ENCODE measurements at places on chromosomes 11 and 22.
A peak's percentile ranks its signal among the peaks of the same experiment; 100 is the strongest.

DNA sequence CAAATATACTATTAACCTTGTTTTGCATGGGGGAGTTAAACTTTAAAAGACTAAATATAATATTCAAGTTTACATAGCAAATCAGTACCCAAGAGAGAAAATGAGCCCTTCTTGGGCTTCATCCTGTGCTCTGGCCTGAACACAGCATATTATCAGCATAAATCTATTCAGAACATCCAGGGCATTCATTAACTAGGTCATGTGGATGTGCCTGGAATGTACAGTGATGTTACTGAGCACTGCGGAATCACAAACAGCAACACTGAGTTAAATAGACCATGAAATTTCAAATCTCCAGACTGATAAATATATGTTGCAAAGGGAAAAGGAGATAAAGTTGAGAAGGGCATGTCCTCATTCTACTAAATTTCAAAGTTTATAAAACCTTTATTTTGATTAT, 426.4 kb downstream of the AASDHPPT start:
- DNase-seq = no peak

GRCh38 chr11:125451400-125452124, 44.5 kb downstream of the FEZ1 start:
- no peak for DNase-seq

DNA sequence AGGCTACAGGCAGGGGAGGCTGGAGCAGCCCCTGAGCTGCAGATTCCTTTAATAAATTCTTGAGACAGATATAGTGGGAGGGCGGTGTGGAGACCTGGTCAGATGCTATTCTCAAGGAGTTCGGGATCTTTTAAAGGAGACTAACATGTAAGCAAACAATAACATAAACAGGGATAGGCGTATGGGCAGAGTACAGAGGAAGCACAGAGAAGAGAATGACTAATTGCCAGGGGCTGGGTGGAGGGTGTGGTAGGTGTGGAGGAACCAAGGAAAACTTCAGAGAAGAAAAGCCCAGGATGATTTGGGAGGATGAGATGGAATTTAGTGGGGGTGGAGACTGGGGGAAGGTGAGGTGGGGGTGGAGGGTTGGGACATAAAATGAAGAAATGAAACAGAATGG, 9.7 kb upstream of the HEPHL1 start:
- no peak for DNase-seq

- no peak for DNase-seq
These were observed 1.2 kb upstream of the TSKU start for GRCh38 chr11:76781807-76782530.

- DNase-seq = no peak
These were observed 7.1 kb downstream of the VSIG10L2 start for GRCh38 chr11:125952973-125953372.

GRCh38 chr11:129611661-129612446, 203.8 kb upstream of the TMEM45B start:
- DNase-seq = no peak

DNA sequence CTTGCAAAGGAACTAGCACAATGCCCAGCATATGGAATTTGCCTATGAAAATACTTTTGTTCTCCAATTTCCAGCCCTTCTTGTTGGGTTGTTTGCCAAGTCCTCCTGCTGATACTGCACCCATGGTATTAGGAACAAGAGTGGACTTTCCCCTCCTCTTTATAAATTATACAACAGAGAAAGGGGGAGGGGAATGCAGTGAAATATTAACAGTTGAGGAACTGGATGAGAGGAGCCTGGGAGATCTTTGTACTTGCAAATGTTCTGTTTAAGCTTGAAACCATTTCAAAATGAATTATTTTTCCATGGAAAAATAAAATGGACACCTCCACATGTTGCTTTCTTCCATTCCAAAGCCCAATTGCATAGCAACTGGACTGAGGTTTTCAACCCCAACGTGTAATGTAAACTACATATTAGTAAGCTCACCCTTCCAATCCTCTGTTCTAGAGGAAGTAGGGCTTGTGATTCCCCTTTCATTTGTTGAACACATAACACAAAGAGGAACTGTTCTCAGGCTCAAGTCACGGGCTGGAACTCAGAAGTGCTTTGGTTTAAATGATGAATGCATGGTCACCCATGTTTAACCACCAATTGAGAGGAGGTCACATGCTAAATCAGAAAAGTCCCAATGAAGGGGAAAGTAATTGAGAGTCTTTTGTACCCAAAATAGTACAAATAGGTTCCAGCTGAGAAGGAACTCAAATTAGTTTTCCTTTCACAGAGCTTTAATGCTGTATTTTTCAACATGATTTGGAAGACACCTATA, 66.2 kb upstream of the ZC3H12C start:
- DNase-seq = no peak

DNA sequence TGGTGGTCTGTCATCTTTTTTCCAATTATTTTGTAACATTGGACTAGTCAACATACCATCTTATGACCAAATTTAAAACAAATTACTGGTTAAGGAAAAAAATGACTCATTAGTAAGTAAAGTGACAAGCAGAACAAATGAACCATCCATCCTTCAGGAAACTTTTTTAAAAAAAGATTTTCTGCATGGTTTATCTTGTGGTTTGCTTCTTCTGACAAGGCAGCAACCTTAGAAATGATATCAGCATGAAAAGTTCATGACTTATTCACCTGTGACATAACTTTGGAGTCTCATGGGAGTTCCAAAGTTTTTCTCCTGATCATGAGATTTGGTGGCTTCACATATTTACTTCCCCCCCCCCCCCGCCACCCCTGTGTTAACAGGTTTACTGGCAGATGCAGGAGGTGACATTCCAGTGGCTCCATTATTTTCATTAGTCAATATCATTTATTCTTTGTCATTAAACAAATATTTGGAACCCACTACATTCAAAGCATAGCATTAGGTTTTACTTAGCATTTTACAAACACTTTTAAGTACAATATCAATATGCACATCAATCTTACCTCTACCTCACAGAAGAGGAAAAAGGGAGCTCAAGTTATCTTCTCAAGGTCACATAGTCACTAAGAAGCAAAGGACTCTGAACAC, 40.7 kb downstream of the DCUN1D5 start:
- DNase-seq = no peak

DNA sequence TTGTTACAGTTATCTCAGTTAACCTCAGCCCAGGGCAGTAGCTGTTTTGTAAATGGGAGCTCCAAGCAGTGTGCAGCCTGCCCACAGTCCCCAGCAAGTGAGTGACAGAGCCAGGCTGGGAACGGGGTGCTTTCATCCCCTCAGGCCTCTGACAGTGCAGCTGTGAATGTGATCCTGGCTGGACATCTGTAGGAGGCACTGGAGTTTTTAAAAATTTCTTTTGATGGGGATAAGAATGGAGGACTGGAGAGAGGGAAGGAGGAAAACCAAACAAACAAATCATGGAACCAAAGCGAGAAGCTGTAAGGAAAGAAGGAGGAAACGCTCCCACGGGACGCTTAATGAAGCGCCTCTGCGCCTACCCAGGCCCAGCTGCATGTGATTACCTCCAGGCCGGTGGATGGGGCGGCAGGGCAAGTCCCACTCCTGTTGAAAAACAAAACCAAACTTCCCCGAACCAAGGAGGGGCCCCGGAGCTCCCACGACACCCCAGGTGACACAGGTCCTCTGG, 40.6 kb downstream of the SCUBE1 start:
- no peak for DNase-seq

DNA sequence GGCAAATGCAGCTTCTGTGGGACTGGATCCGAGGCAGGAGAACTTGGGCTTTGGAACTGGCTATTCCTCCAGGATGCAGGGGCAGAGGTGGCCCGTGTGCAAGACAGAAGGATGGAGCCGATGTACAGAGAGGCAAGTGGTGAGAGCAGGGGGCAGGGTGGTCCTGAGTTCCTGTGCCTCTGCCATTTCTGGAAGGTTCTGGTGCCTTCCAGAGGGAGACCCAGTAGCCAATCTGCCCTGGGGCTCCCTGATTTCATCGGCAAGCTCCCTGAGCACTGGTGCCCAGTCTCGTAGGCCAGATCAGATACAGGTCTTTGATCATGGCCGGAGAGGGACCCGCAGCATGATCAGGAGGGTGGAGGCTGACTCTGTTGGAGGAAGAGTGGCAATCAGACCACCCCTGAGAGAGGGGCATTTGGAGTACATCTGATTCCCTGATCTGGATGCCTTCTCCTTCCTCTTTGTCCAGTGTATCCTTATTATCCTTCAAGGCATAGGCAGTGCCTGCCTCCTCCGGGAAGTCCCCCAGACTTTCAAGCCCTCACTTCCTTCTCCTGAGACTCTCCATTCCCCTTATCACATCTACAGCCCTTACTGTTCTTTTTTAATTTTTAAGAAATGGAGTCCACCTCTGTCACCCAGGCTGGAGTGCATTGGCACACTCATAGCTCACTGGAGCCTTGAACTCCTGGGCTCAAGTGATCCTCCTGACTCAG, 9.7 kb downstream of the MRGPRD start:
- no peak for DNase-seq

DNA sequence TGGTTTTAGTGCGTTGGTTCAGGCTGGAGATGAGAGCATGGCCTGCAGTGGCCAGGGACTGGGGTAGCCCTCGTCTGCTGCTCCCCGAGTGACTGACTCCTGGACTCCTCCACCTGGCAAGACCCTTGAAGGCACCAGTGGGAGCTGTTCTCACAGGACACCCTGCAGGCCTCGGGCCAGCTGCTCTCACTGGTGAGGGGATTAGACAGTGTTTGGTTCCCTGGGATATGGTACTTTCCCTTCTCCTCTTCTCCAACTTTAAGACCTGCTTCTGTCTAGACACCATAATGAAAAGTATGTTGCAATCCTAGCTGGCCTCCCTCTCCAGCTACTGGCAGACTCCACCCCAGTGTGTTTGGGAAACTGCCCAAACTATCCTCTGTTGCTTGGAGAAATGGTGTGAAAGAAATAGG, 168.8 kb upstream of the CADM1 start:
- DNase-seq = no peak

DNA sequence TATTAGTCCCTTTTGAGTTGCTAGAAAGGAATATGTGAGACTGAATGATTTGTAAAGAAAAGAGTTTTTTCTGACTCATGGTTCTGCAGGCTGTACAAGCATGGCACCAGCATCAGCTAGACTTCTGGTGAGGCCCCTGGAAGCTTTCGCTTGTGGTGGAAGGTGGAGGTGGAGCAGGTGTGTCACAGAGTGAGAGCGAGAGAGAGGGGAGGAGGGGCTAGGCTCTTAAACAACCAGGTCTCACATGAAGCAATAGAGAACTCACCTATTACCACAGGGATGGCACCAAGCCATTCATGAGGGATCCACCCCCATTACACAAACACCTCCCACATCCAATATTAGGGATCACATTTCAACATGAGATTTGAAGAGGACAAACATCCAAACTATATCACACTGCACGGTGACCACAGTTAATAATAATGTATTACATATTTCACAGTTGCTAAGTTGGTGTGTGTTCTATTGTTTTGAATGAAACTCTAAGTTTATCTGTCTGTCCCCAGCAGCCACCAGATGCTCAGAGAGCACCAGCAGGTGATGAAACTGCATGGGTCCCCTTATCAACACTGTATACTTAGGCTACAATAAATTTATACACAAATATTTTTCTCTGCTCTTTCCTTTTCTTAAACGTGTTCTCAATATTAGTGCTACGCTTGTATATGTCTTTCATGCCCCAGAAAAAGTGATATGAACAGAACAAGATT, 14.1 kb downstream of the ZFP91 start:
- DNase-seq = no peak

DNA sequence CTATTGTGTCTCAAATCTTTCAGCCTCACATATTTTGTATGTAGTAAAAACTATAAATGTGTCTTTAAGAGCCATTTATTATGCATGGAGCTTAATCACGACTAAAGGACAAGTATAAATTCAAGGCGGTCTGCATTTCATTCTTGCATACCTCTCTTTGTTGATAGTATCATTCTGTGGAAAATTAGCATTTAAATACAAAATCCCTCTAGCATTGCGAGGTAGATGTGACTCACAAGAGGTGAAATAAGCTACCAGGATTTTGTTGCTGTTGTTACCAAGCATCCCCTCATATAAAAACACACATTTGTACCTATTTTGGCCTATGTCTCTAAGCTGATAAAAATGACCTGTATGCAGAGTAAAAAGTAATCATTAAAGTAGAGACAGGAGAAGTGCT, 537.4 kb upstream of the LUZP2 start:
- no peak for DNase-seq

- peak; percentile 50 for DNase-seq
These were observed 13.5 kb upstream of the TMA7B start for GRCh38 chr22:39946503-39947219.

- no peak for DNase-seq
These were observed 72.8 kb downstream of the CHST1 start for GRCh38 chr11:45592636-45593035.

GRCh38 chr11:9827708-9828107, 163.8 kb downstream of the SWAP70 start:
- DNase-seq = no peak

DNA sequence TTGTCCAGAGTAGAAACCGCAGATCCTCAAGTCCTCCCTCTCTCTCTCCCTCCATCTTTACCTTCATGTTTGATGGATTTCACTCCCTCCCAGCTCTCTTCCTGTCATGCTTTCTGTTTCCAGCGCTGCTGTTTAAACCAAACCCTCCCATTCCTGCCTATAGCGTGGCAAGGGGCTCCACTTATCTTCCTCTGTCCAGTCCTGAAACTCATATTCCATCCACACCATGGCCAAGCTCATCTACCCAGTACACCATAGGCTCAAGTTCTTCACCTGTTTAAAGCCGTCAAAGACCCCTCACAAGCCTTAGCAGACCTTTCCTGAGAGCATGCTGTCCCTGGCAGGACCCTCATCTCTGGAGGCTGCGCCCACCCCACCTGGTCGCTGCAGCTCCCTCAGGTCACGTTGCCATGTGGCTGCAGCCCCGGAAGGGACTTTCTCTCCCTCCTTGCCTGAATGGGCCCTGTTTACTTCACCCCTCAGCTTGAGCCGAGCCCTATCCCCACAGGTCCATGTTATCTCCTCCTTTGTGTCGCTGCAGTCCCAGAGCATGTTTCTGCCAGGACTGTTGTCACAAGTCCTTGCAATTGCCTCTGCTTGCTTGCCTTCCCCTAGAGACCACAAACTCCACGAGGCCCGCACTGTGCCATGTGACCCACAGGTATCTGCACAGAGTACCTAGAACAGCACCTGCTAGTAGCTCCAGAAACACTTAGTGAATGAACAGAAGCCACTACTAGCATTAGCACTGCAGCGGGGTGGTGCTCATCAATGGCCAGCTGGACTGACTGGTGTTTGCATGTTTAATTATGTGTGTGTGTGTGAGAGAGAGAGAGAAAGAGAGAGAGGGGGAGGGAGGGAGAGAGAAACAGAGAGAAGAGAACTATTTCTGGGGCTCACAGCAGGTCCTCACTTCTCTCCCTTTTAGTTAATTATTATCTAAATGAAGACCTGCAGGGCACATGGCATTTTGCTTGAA, 149.4 kb upstream of the SNX19 start:
- DNase-seq = no peak

DNA sequence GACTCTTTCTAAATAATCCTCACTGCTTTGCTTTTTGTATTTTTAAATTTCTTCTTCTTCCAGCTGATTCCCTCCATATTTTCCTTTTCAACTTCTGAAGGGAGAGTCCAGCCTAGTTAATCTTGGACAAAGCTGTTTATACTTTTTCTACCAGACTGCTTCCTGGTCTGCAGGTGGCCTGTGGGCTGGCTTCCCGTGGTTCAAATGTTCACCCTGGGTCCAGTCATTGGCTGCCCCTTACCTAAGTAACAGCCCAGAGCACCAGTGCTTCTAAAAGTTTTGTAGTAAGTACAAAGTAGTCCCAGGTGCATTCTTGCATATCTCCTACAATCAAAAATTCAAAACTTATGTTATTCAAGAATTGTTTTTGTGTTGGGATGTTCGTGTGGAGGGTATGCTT, 19.1 kb downstream of the ZNF143 start:
- no peak for DNase-seq

GRCh38 chr11:130428316-130429119, at the start of gene ADAMTS8:
Gene ADAMTS8, minus strand, starts transcription at chr11:130428609. Its CDS starts 323 bp downstream, at chr11:130428286.
- no peak for DNase-seq

Data from SHP77 (cell line).